ENCODE measurements at places on chromosomes 13 and 19.

- DNase-seq = peak; percentile 50
Observed at GRCh38 chr19:19547674-19548336, 9.7 kb downstream of the CILP2 start.

GRCh38 chr19:30450100-30450499 is 77.9 kb downstream of the ZNF536 start:
- DNase-seq = peak; percentile 92

GRCh38 chr13:79413521-79413920 is 7.5 kb upstream of the RBM26 start:
- no peak for DNase-seq

- no peak for DNase-seq
Observed at GRCh38 chr13:35512271-35512920, 35.9 kb upstream of the MAB21L1 start.
